ENCODE measurements at places on chromosomes 7 and 10. TPM values are rescaled to one million over a fixed set of nuclear protein-coding genes. Genes with fewer than 3 reads are reported as not detected.

Gene PLAC9
- total RNA-seq, result not detected

Gene INHBA
- 121 TPM for total RNA-seq

Gene ARL5B
- 8.1 TPM for total RNA-seq

Gene SPDYE16
- not detected for total RNA-seq

Gene MRLN
- not detected for total RNA-seq

Gene ELN
- not detected for total RNA-seq

Gene CDHR3
- 1.8 TPM for total RNA-seq

Gene COG5
- 50.3 TPM for total RNA-seq

Gene BLVRA
- total RNA-seq, result 76.1 TPM

Gene DNAAF5
- total RNA-seq, result 49.8 TPM

Gene PAPOLB
- total RNA-seq, result not detected

Gene CAMK2B
- total RNA-seq, result 0.04 TPM

Gene NUTM2E
- not detected for total RNA-seq

Gene RUFY2
- 8.1 TPM for total RNA-seq

Gene C10orf67
- 0.34 TPM for total RNA-seq

Gene CNTNAP2
- total RNA-seq, result 0.53 TPM

Gene CALML3
- 58.4 TPM for total RNA-seq

Gene AP3M1
- 24.6 TPM for total RNA-seq

Gene LIPM
- not detected for total RNA-seq

Gene ESYT2
- 62.3 TPM for total RNA-seq

Gene HMX2
- total RNA-seq, result not detected

Gene PTF1A
- not detected for total RNA-seq

Gene GPR141
- not detected for total RNA-seq

Gene C7orf25
- 8.4 TPM for total RNA-seq

Gene CALU
- 187 TPM for total RNA-seq

Gene CRHR2
- not detected for total RNA-seq

Gene PRPS1L1
- not detected for total RNA-seq

Gene GIMAP2
- total RNA-seq, result 0.94 TPM

Gene COL13A1
- total RNA-seq, result 3.7 TPM

Gene CFAP43
- total RNA-seq, result 0.23 TPM

Gene KCNIP2
- total RNA-seq, result not detected

Gene TAS2R41
- not detected for total RNA-seq

Gene FANK1
- 2.1 TPM for total RNA-seq

Gene FAM237B
- total RNA-seq, result not detected

Gene LLCFC1
- total RNA-seq, result not detected

Gene BUD23
- total RNA-seq, result 85.3 TPM

Gene CABCOCO1
- total RNA-seq, result not detected

Gene ZPBP
- not detected for total RNA-seq
